ENCODE measurements at places on chromosomes 2 and 18. TPM values are rescaled to one million over a fixed set of nuclear protein-coding genes. Genes with fewer than 3 reads are reported as not detected.

The RHOB gene
- 7.5 TPM for total RNA-seq

The ANO7 gene
- 2.1 TPM for total RNA-seq

The MSTN gene
- not detected for total RNA-seq

The EVX2 gene
- not detected for total RNA-seq

The CCDC74A gene
- total RNA-seq = 3.5 TPM

The DPYSL5 gene
- total RNA-seq = 0.07 TPM

The TRIM43 gene
- not detected for total RNA-seq

The KCNE4 gene
- total RNA-seq = not detected

The RASGRP3 gene
- 3.9 TPM for total RNA-seq

The TBR1 gene
- 0.04 TPM for total RNA-seq

The RAD51AP2 gene
- total RNA-seq = not detected

The TMEM163 gene
- 0.11 TPM for total RNA-seq

The IL36B gene
- total RNA-seq = not detected

The GREB1 gene
- total RNA-seq = 0.57 TPM

The ELOA2 gene
- total RNA-seq = not detected

The MYO3B gene
- total RNA-seq = 1.2 TPM

The GAREM1 gene
- not detected for total RNA-seq

The HIBCH gene
- 23.7 TPM for total RNA-seq

The VIT gene
- total RNA-seq = not detected

The CYP27A1 gene
- total RNA-seq = 0.12 TPM

The RGPD3 gene
- 0.14 TPM for total RNA-seq

The PSMA8 gene
- 2.0 TPM for total RNA-seq

The LCLAT1 gene
- 18.5 TPM for total RNA-seq

The ABCB6 gene
- 18.2 TPM for total RNA-seq

The NAB1 gene
- total RNA-seq = 41.4 TPM

The GRHL1 gene
- 0.27 TPM for total RNA-seq

The MORN2 gene
- total RNA-seq = 7.9 TPM

The SIX3 gene
- not detected for total RNA-seq

The C2orf80 gene
- not detected for total RNA-seq

The CD302 gene
- total RNA-seq = 0.47 TPM

The AP1S3 gene
- total RNA-seq = 8.8 TPM

The OTOS gene
- total RNA-seq = not detected

The ITGB6 gene
- total RNA-seq = not detected

The CACNB4 gene
- total RNA-seq = 0.26 TPM

The RFX8 gene
- total RNA-seq = 0.90 TPM

The UGT1A8 gene
- not detected for total RNA-seq

The KCNK3 gene
- total RNA-seq = not detected

The SERPINB4 gene
- not detected for total RNA-seq

The WDR43 gene
- total RNA-seq = 170 TPM

The FEV gene
- total RNA-seq = not detected
